ENCODE measurements at places on chromosomes 5 and 9. TPM values are rescaled to one million over a fixed set of nuclear protein-coding genes. Genes with fewer than 3 reads are reported as not detected.

DNA sequence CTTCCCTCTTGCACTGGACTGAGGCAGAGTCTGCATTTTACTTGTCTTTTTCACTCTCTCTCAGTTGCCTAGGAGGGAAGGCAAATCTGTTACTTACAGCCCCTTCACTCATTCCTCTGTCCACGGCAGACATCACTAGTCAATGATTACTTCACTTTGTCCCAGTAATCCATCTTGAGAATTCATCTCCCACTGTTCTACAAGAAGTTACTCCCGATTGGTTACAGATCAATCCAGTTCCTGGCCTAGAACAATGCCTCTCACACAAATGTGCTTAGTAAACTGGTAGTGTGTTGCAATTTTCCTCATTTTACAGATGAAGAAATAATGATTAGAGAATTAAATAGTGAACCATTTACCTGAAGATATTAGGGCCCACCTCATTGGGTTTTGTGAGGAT, 49.7 kb upstream of the SPATA31D4 start:
- no peak for DNase-seq

DNA sequence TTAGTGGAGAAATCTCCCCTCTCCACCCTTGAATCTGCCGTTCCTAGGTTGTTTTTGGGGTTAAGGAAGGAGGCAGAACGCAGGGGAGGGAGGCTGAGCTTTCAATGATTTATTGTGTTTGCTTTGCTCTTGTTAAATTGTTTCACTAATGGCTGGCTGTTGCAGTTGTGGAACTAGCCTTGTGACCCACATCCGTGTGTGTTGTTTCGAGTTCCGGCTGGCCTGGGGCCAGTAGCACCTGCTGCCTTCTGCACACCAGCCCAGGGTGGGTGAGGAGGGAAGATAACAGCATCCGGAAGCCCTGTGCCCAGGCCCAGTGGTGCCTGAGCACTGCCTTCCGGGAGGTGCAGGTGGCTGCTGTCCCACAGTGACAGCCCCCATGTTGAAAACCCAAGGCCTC, 3.6 kb downstream of the ERGIC1 start:
- no peak for DNase-seq

DNA sequence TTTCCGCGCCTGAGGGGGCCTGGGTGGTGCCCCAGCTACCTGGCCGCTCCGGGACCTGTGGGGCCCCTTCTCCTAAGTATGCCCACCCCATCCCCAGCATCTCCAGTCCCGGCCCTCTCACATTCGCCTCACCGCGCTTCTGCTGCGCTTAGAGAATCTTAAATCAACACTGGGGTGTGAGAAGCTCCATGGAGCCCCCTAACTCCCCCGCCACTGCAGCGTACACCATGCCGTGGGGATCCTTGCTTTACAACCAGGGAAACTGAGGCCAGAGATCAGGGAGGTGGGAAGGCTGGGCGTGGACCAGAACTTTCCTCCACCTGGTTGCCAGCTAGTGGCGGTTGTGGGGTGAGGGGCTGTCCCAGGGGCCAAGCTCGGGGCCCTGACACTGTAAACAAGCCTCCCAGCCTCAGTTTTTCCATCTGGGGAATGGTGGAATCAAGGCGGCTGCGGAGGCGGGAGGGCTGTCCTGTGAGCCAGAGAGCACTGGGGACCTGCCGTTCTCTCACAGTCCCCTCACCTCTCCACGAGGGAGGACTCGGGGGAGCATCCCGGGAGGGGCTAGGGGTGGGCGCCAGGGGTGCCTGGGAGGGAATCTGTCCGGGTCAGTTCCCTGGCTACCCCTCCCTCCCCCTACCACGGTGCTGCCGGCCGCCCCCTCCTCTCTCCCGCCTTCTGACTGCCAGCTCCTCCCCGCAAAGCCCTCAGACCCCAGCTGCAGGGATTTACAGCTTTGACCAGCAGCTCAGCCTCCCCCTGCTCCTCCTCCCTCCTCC, 161.2 kb downstream of the C9orf50 start:
- no peak for DNase-seq

DNA sequence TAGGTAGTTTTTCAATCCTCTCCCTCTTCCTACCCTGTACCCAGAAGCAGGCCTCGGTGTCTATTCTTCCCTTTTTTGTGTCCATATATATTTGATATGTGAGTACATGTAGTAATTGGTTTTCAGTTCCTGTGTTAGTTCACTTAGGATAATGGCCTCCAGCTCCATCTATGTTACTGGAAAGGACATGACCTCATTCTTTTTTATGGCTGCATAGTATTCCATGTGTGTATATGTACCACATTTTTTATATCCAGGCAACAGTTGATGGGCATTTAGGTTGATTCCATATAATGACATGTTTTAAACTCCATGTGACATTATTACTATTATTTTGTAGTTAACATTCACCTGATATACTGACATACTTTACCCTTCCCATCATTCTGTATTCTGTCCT, 49.1 kb downstream of the CAVIN4 start:
- no peak for DNase-seq

- DNase-seq, result no peak
Observed at GRCh38 chr5:17305017-17305416, 87.6 kb downstream of the BASP1 start.

DNA sequence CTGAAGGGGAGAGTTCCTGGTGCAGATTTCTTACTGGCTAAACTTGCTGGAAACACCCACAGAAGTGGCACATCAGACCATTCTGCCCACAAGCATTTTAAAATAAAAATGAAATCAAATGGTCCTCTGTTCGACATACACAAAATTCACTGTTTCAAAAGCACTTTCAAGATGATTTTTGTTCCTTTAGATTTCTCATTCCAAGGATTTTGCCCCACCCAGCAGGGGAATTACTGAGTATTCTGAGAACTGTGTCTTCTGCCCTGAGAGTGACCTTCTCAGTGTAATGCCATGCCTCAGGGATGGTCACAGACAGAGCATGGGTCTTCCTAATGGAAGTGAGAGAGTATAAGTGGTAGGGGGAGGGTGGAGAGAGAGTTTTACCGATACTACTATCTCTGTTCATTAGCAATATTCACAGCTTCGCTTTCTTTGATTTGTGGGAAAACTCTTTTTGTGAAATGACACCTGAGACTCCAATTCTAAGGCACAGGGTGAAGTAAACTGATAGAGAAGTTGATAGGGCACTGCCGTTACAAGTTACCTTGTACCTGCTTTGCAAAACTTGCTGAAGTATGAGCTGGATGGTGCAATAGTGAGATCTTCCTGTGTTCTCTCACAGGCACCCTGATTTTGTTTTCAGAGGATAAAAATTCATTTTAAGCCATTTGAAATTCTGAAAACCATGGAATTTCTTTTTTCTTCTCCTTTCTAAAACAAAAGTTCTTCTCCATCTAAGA, 95.8 kb upstream of the CD180 start:
- DNase-seq, result no peak

GRCh38 chr5:14988223-14988622, 116.6 kb upstream of the ANKH start:
- no peak for DNase-seq

DNA sequence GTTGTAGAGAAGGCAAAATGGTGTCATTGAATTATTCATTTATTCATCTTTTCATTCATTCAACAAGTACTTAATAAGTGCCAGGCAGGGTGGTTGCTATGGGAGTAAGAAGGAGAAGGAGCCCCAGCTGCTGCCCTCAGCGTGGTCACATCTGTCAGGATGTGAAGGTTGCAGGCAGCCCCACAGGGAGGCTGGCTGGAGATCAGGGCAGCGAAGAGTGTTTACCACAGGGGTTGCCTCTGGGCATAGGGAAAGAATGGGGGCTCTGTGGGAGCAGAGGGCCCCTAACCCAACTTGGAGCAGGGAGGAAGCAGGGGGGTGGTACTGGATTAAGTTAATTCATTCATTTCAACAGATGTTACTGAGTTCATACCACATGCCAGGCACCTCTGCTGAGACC, 6.0 kb downstream of the PCDH12 start:
- DNase-seq, result no peak

GRCh38 chr5:39452846-39453245, 28.1 kb upstream of the DAB2 start:
- no peak for DNase-seq

GRCh38 chr9:7028591-7028990, 270.8 kb downstream of the KDM4C start:
- DNase-seq, result no peak

GRCh38 chr9:615756-616155, 225.7 kb upstream of the DMRT1 start:
- no peak for DNase-seq

- DNase-seq, result no peak
Observed at GRCh38 chr9:134132208-134132870, 3.5 kb upstream of the WDR5 start.

DNA sequence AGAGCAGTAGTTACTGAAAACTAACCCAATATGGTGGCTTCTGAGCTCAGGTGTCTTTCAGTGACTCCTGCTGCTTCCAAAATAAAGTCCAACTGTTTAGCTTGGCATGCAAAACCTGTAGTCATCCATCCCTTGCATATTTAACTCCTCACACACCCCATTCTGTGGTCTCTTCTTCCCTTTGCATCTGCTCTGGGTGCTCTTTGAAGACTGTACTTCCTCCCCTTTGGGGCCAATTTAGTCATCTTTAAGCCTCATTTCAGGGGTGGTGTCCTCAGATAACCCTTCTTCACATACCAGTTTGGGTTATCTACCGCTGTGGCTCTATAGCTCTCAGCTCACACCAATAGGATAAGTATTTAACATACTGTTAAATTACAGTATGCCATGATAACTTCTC, 209.9 kb upstream of the DMRT1 start:
- DNase-seq, result no peak

Gene CERT1
- 68.4 TPM for polyA plus RNA-seq

Measured in renal cortex interstitium (tissue), 15 donors.